ENCODE measurements at places on chromosomes 7 and 10.

GRCh38 chr10:96890580-96890979, 58.5 kb downstream of the LCOR start:
- DNase-seq, result no peak

DNA sequence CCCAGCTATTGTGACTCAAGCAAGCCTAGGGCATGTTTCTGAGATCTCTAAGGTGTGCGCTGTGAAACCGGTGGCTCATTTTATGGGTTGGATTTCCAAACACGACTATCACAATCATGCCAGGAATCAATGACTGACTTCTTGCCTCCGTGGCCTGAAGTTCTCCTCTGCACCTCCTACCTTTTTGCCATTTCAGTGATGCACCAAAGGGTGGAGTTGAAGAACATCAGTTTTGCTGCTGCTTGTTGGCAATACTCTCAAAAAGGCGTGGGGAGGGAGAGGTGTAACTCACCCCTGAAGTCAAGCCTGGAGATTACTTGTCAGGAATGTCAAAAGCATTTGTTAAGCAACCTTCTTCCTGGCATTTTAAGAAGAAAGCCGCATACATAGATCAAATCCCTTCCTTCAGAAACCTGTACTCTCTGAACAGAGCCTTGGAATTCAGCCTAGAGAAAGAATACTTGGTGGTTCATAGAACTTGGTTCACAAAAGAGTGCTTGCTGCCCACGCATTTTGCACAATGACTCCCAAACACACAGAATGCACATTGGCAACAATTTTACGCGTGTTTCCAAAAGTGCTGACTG, 41.0 kb downstream of the KIAA1217 start:
- DNase-seq, result no peak

DNA sequence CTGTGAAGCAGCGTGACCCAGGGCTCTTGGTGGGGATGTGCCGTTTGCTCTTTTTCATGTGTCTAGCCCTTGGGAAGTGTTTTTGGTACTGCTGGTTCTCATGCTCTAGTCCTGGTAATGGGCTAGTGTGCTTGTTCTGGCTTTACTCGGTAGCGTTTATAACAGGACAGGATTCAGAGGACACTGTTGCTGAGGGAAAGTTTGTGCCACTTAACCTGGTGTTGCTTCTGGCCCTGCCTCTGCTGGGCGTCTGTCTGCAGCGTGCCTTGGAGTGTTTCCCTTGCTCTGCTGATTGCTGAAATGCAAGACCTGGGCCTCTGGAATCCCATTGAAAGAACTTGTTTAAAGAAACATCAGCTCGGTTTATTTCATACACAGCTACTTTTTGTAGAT, 35.0 kb downstream of the INPP5A start:
- DNase-seq, result no peak

- DNase-seq, result no peak
Measured at GRCh38 chr7:68840991-68841390, 757.3 kb upstream of the AUTS2 start.

DNA sequence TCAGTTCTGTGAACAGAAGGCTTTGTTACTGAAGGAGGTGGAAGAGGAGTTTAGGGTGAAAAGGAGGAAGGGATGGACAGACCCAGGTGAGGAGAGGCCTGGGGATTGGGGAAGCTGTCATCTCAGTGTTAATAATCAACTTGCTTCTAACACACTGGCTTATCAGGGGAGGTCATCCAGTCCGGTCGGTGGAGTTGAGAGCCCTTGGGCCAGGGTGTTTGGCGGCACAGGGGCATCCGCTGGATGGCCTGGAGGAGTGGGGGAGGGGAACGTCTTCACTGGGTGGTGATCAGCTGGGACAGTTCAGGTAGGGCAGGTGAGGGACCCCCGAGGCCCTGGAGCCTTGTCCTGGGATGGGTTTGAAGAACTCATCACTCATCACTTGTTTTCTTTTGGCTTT, 33.9 kb downstream of the SHH start:
- no peak for DNase-seq

- no peak for DNase-seq
Measured at GRCh38 chr7:47371733-47372368, 210.1 kb downstream of the TNS3 start.

GRCh38 chr7:71329030-71329660, 197.2 kb downstream of the GALNT17 start:
- DNase-seq, result no peak
